ENCODE measurements at places on chromosomes 6 and 20.

DNA sequence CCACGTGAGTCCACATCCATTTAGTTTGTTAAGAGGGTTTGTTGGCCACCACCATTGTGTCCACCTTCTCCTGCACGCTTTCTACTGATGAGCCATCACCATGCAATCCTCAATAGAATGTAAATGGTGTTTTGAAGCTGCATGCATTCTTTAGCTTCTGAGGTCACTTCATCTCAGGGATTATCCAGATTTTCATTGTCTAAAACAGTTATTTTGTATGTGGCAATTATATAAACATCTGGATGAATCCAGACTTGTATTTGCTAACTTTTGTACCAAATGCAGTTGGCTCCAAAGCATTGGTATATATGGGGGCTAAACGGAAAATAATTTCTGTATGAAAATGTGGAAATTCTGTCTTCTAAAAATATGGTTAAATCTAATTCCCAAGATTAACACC is 231.2 kb upstream of the ARID1B start:
- DNase-seq: no peak

DNA sequence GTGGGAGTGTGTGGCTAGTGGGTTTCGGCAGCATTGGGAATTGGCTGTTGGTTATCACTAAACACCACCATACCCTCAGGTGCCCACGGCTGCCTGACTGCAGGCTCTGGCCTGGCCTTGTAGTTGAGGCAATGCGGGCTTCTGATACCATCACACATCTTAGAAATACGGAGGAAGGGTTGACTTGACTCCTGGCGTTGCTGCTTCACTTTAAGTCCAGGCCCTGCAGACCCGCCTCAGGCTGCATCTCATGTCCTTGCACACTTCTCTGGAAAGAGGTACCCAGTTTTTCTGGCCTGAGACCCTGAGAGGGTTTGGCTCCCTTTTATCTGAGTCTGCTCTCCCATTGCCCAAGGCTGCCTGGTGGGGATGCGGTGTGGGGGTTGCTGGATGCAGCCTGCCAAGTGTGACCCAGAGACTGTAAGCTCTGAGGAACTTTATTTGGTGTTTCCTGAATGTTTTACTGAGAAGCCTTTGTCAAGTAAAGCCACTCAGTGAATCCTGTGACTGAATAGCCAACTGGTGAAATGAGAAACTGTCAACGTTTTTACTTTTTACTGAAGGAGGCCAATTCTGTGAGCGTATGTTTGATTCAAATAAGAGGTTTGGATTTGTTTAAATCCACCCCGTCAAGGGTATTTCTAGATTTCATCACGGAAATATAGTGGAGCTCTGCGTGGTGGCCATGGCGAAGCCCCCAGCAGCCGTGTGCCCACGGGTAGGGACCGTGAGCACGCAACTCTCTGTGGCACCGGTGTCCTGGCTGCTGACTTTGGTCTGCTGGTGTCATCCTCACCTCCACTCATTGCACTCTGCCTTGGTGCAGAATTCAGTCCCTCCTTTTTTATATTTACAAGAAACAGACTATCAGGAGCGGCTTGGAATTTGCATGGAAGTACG is 160.1 kb downstream of the DTNBP1 start:
- no peak for DNase-seq

- DNase-seq: no peak
These were observed 3.1 kb downstream of the ZCCHC3 start for GRCh38 chr20:300345-300990.

DNA sequence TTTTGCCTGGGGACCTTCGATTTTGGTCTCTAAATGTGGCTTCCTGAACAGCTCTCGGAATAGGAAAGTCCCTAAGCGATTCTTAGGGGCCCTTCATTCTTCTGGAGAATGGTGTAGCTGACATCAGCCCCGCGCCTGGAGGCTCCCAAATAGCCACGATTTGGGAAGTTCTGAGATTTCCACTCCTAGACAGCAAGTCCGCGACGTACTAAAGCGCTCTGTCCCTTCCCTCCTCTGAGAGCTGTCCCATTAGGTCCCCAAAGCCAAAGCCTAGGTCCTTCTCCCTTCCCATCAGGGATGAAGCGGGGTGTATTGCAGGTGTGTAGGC is 756 bp downstream of the MOXD1 start:
- DNase-seq: no peak

DNA sequence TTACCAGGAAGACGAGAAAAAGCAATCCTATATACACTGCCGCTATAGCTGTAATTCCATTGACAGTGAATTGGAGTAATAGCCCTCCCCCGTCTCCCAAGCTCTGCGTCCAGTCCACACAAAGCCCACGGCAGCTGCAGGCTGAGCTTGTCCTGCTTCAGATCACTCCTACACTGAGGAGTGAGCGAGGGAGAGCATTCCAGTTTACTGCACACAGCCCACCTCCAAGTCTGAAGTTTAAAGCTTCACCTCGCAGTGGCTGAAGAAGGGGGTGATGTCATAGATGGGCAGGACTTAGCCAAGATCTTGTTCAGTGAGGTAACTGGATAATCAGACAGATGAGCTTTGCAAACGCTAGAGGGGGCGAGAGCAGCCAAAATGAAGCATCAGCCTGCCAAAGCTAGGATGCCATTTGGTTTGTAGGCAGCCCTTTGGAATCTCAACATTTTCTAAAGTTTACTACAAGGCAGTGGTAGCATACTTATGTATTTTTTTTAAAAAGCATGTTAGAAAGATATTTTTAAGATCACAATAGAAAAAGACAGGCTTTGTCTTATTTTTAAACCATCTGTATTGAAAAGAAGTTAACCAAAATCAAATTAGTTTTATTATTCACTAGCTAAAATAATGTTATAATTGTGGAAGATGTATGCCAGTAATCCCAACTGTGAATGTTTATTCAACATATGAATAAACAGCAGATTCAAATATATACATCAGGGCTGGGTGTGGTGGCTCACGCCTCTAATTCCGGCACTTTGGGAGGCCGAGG is at the start of gene FLRT3:
Gene FLRT3, minus strand, starts transcription at position 213 of the 772 bp plus-strand sequence. CDS start 10,106 bp downstream, outside the sequence.
- no peak for DNase-seq

- no peak for DNase-seq
These were observed 174.8 kb downstream of the BMP2 start for GRCh38 chr20:6942266-6942665.

DNA sequence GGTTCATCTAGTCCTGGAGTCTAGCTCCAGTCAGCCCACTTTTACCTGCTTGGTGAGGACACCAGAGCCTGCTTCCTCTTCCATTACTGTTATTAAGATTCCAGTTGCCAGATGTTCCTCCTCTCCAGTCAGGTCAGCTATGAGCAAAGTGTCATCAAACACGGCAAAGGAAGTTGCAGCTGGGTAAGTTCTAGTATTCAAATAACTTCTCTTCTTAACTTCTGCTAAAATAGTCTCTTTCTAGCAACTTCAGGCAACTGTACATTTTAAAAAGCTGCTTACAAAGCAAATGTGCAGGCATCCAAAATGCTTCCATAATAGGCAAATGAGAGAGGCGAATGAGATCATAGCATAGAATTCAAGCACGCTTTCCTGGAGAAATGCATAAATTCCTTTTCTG is 18.4 kb upstream of the MRPS18A start:
- DNase-seq: no peak

- no peak for DNase-seq
These were observed 29.5 kb downstream of the ANKRD60 start for GRCh38 chr20:58198901-58199355.

DNA sequence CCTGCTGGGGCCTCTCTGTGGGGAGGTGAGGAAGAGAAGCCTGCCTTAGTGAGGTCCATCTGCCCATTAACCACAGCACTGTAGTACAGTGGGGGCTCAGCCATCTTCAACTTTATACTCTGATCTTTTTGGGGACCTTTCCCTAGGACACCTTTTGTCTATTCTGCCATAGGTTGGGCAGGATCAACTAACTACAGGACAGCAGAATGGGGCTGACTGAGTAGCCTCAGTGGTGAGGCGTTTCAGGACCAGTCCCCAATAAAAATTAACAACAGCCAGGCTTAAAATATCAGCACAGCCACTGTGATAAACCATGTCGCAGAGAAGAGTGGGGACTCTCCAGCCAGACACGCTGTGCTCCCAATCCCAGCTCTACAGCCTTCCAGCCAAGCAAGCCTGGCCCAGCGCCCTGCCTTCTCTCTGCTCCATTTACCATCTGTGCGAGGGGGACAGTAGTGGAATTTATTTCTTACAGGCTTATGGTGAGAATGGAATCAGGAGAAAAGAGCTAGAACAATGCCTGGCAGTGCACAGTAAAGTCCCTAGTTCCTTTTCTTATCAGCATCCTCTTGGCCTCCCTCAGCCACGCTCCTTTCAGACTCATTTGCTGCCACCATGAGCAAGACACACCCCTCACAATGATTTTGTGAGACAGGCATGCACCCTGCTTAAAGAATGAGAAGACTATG is 75.5 kb downstream of the SLC22A23 start:
- no peak for DNase-seq

DNA sequence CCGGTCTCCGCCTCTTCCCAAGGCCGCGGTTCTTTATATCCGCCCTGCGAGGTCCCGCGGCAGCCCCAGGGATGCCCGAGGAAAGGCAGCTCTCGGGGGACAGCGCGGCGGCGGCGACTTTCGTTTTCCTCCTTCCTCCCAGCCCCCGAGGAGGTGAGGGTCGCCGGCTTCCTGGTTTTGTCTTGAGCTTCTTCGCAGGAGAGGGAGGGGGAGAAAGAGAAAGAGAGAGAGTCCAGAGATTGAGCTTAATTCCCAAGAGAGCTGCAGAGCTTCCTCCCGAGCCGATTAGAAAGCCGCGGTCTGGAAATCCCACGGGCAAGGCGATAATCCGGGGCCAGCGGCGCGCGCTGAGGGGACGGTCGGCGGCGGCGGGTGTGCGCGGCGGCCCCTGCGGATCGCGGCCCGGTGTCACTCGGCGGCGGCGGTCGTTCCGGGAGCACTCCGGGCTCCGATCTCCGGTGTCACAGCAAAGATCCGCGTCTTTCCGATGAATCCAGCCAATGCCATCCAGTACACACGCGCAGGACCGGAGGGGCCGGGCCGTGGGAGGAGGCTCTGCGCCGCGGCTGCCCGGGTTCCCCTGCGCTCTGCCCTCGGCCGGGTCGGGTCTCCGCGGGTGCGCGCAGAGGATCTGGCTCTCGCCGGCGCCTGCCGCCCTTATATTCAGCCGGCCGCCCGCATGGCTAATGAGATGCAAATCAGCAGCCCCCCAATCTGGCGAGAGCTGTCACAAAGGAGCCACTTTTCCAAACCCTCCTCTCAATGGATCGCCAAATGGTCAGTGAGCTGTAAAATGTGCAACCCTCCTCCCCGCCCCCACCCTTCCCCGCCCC is at the start of gene DLL1:
Gene DLL1, minus strand, starts transcription at position 783 of the 833 bp plus-strand sequence. CDS start 939 bp downstream, outside the sequence.
- DNase-seq: no peak

DNA sequence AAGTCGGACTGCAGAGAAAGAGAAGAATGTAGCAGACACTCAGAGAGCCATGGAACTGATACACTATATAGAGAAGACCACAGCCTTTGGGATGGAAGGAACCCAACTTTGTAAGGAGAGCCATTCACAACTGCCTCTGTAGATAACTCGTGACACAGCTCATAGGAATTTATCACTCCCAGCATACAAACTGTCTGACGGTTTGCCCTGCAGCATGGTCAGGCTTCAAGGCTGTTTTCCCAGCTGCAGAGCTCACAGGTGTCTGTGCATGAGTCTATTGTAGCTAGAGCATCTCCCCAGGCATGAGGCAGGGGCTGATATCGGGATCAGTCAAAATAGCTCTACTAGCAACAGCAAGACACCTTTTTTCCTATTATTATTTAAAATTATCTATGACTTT is 130.5 kb upstream of the DTNBP1 start:
- DNase-seq: no peak

DNA sequence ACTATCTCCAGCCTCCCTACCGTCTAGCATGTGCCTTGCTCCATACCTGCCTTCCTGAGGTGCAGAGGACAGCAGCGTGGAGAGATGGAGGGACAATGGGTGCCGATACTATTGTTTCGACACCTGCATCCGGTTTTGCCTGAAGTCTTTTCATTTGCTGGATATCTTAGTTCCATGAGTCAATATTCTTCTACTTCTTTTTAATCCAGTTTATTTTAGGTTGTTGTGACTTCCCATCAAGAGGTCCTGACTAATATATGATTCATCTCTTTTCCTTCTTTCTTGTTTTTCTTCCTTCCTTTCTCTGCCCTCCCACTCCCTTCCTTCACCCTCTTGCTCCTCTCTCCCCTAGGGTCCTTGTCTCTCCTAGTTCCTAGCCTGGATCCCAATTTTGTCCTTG is 91.4 kb downstream of the CDH26 start:
- no peak for DNase-seq

DNA sequence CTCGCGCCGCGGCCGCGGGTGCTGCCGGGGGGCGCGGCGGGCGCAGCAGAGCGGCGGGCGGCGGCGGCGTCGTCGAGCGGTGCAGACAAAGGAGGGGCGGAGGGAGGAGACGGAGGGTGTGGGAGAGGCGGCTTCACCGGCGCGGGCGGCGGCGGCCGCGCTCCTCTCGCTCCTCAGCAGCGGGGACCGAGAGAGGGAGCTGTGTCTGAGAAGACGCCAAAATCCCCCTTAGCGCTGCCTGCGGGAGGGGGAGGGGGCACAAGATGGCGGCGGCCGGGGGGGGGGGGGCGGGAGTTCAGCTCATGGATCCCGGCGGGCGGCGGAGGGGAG is 296 bp downstream of the ADNP start:
- no peak for DNase-seq

DNA sequence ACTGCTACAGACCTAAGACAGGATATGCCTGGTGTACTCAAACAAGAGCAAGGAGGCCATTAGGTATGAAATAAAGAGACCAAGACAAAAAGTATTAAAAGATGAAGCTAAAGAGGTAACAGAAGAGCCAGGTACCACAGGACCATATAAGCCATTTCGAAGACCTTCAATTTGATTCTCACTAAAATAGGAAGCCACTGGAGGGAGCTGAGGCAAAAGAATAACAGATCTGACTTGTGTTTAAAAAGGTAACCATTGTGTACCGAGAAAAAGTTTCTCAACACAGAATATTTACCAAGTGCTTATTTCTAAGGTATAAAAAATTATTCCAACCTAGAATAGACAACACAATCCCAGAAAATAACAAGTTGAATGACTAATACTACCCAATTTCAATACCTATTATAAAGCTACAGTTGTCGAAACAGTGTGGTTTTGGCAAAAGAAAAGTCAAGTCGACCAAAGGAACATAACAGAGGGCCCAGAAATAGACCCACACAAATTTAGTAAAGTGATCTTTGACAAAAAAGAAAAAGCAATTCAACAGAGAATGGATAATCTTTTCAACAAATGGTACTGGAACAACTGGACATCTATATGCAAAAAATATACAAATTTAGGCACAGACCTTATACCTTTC is 125.3 kb upstream of the DST start:
- DNase-seq: no peak

- no peak for DNase-seq
These were observed 2.0 kb downstream of the ACSS1 start for GRCh38 chr20:25055711-25056495.

GRCh38 chr6:2259574-2259973 is 14.2 kb upstream of the GMDS start:
- no peak for DNase-seq

GRCh38 chr6:110036408-110037302 is 58.5 kb downstream of the GPR6 start:
- DNase-seq: no peak
